ENCODE measurements at places on chromosomes 3 and 15.

DNA sequence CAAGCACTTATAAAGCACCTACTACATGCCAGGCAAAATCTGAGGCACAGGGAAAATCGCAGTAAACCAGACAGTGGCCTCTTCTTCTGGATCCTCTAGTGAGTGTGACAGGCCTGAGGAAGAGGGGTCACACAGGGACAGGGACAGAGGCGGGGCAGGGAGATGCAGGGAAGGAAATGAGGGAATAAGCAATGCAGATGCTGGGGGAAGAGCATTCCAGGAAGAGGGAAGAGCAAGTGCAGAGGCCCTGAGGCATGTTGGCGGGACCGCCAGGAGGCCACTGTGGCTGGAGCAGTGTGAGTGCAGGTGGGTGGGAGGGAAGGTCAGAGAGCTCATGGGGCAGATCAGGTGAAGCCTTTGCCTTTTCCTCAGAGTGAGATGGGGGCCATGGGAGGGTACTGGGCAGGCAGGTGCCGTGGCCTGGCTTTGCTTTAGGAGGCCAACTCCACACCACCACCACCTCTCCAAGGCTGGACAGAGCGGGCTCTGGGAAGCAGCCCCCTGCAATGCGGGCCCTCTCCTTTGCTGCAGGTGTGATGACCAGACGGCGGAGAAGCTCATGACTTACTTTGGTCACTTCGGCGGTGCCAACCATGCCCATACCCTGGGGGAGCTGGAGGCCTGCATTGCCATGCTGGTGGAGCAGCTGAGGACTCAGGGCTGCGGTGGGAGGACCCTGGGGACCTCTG lies 26.8 kb upstream of the GP9 start:
- no peak for DNase-seq

DNA sequence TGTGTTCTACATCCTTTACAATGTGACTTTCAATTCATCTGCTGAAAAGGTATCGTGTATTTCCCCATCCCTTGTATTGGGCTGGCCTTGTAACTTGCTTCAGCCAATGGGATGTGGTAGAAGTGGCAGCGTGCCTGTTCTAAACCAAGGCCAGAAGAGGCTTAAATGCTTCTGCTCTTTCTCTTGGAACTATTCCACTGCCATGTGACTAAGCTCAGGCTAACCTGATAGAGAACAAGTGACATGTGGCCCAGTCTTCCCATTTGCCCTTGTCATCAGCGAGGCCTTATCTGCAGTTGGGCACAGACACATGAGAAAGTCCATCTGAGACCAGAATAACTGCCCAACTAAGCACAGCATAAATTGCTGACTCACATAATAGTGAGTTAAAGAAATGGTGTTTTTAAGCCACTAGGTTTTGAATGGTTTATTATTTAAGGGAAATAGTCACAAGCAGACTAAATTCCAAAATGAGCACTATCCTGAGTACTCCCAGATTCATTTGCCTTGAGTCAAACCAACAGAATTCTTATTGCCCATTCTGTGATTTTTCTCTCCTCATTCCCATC lies 230.2 kb downstream of the CPNE4 start:
- DNase-seq: no peak

GRCh38 chr3:171461525-171461917 lies 1.3 kb upstream of the TNIK start:
- DNase-seq: no peak

- no peak for DNase-seq
These were observed 9.5 kb downstream of the NECTIN3 start for GRCh38 chr3:111081008-111081545.

DNA sequence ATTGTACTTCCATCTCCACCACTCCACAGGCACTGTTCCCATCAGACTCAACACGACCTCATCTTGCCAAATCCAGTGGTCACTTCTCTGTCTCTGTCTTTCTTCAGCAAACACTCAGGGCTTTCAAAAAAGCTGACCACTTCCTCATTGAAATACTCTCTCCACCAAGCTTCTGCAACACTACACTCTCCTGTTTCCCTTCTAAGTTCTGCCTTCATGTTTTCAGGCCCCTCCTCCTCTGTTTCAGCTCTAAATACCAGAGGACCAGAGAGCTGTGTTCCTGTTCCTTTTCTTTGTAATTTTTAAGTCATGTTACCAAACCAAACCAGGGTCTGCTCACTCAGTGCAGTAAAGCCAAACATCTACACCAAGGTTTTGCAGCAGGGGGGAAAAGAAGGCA lies 33.8 kb upstream of the ACP3 start:
- DNase-seq: no peak

DNA sequence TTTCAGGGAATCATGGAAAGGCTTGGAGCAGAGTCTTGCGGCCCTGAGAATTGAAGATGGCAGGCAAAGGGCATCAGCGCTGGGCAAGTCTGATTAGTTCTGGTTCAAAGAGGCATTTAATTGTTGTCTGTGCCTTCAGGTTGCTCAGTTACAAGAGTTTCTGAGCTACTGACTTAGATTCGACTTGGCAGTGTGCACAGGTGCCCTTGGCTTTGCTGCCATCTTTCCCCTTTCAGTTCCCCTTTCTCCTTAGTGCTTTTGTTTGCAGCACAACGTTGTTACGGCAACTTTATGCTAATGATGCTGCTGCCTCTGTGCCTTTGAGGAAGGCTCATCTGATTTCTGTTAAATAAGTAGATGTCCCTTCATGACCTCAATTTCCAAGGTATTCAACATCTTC lies 12.5 kb downstream of the P2RY14 start:
- DNase-seq: no peak

Data from posterior cingulate gyrus (tissue), 11 donors.